ENCODE measurements at places on chromosomes 3 and 15. TPM values are rescaled to one million over a fixed set of nuclear protein-coding genes. Genes with fewer than 3 reads are reported as not detected.

Gene CCRL2
- 0.39 TPM for total RNA-seq

Gene RTF1
- total RNA-seq = 15.6 TPM

Gene RPL14
- 422 TPM for total RNA-seq

Gene MUSTN1
- total RNA-seq = not detected

Gene CAMK1
- 24.8 TPM for total RNA-seq

Gene UTS2B
- total RNA-seq = 0.65 TPM

Gene IGSF10
- 3.7 TPM for total RNA-seq

Gene DNAJB8
- total RNA-seq = not detected

Gene ROPN1
- not detected for total RNA-seq

Gene GOLGA8G
- total RNA-seq = not detected

Gene GPD1L
- 14.9 TPM for total RNA-seq

Gene DCLK3
- not detected for total RNA-seq

Gene GADL1
- total RNA-seq = not detected

Gene FETUB
- total RNA-seq = not detected

Gene ZNF774
- 0.91 TPM for total RNA-seq

Gene RPL15
- 4,657 TPM for total RNA-seq

Gene RASL12
- 39.0 TPM for total RNA-seq

Gene CMC1
- total RNA-seq = 20.9 TPM

Gene MOBP
- not detected for total RNA-seq

Gene AGBL1
- total RNA-seq = not detected

Gene MESP1
- total RNA-seq = 0.56 TPM

Gene HTR3D
- total RNA-seq = not detected

Gene CRTC3
- total RNA-seq = 29.9 TPM

Gene CD47
- total RNA-seq = 32.2 TPM
